ENCODE measurements at places on chromosomes 1 and 21.
A peak's percentile ranks its signal among the peaks of the same experiment; 100 is the strongest.

- no peak for DNase-seq
These were observed 236.9 kb upstream of the VAMP3 start for GRCh38 chr1:7534061-7534825.

DNA sequence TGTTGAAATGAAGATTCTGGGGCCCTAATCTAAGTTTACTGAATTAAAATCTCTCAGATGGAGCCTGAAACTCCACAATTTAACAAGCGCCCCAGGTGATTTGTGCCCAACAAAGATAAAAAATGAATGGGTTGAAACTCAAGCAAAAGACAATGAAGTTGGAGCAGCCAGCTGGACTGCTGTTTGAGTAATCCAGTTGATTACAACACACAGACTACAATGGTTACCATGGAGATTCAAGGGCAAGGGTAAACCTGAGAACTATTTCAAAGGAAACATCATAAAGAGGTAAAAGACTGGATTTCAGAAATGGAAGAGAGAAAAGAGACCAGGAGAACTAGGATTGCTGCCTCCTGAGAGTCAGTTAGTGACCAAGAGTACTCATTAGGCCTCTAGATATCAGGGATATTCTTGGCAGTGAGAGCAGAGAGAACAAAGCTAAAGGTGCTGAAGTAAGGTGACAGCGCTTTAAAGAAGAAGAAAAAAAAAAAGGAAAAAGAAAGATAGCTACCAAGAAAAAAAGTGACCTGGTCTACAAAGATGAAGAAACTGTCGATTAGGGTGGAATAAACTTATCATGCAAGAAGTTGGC lies 44.5 kb downstream of the LRRC53 start:
- DNase-seq: no peak

GRCh38 chr1:191575180-191575579 lies 583.1 kb upstream of the RGS18 start:
- DNase-seq: no peak

DNA sequence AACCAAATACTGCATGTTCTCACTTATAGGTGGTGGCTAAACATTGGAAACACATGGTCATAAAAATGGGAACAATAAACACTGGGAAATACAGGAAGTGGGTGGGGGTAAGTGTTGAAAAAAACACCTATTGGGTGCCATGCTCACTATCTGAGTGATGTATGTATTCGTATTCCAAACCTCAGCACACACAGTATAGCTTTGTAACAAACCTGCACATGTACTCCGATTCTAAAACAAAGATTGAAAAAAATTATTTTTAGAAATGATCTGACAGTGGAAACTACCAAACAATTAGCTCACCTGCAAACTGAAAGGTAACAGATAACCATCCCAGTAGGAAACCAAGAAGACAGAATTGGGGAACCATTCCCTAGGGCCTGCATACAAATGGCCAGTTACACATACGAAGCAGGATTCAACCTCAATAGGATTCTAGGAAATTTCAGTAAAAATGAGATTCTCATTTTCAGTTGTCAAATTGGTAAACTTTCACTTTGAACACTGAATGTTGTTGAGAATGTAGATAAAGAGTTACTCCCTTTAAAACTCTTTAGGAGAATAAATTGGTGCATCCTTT lies 88.1 kb upstream of the LRRC8D start:
- no peak for DNase-seq

DNA sequence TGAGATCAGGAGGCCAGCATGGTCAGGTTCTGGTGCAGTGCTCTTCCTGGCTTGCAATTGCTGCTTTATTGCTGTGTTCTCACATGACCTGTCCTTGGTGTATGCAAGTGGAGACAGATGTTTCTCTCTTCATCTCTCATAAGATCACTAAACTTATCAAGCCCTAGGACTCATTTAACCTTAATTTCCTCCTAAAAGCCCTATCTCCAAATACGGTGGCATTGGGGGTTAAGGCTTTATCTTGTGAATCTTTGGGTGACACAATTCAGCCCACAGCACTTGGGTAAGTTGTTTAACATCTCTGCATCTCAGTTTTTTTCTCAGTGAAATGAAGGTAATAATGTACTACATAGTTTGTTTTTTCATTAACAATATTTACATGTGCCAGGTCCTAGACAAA lies 152.4 kb downstream of the RWDD3 start:
- no peak for DNase-seq

DNA sequence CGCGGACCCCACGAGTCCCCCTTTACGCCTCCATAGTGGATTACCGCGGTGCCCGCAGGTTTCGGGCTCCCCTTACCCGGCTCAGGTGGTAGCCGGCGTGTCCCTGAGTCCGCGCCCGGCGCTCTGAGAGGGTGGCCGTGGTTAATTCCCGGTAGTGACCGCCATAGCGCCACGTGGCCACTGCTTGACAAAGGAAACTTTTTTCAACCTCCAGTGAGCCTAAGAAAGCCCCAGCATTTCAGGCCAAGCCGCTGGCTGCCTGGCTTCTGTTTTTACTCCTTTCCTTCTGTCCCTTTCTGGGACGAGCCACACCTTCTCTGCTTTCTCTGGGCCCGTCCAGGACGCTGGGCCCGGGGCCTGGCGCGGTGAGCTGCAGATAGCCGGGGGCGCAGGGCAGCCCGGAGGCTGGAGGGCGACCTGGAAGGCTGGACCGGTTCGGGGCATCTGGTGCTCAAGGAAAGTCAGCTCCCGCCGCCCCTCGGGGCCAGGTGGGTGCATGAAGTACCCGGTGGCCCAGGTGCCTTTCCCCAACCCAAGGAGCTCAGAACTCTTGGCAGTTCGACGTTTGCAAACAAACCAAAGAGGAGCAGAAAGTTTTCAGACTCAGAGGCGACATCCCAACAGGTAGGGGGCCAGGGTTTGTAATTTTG lies 540 bp upstream of the C1orf198 start:
- DNase-seq: peak; percentile 52

DNA sequence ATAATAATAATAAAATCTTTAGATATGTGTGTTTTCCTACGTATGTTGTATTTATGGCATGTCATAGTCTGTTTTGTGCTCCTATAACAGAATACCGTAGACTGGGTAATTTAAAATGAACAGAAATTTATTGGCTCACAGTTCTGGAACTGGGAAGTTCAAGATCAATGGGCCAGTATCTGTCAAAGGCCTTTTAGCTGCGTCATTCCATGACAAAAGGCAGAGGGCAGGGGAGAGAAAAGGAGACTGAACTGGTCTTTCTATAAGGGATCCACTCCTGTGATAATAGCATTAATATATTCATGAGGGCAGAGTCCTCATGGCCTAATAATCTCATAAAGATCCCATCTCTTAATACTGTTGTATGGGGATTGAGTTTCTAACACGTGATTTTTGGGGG lies 7.1 kb upstream of the SFT2D2 start:
- DNase-seq: no peak

GRCh38 chr1:54156201-54156600 lies 3.4 kb upstream of the CDCP2 start:
- no peak for DNase-seq

GRCh38 chr1:162406811-162407210 lies 5.1 kb downstream of the SH2D1B start:
- DNase-seq: no peak

- DNase-seq: no peak
These were observed 250.3 kb downstream of the KCNT2 start for GRCh38 chr1:196357913-196358312.

DNA sequence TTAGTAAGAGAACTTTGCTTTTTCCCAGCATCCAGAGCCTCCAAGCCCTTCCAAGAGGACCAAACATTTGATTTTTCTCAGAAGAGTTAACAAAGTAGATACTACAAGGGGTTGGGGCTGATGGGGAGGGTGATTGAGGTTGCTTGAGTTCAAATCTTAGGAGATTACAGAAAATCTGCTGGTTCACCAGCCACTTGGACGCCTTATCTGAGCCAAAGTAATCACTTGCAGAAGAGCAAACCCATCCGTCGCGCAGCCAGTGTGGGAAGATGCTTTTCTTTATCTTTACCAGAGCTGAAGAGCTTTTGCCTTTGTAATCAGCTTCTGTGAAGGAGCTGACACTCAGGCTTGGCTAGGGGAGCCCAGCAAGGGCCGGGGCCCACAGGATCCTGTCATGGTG lies 91.9 kb upstream of the CTTNBP2NL start:
- no peak for DNase-seq

- no peak for DNase-seq
These were observed 8.9 kb downstream of the SIPA1L2 start for GRCh38 chr1:232621050-232621449.

GRCh38 chr1:29831500-29832117 lies 595.3 kb downstream of the PTPRU start:
- DNase-seq: no peak

DNA sequence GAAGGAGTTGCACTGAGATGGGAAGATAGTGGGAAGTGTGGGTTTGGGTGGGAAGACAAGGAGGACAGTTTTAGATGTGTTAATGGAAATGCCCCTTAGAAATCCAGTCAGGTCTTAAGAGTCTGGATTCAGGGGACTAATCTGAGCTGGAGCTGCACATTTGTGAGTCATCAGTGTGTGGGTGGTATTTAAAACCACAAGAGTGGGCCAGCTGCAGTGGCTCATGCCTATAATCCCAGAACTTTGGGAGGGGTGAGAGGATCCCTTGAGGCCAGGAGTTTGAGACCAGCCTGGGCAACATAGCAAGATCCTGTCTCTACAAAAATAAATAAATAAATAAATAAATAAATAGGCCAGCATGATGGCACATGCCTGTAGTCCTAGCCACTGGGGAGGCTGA lies 40.9 kb upstream of the SLC6A9 start:
- no peak for DNase-seq

- DNase-seq: no peak
These were observed 11.1 kb downstream of the ITGA10 start for GRCh38 chr1:145898756-145899155.

GRCh38 chr1:87273291-87273690 lies 55.4 kb upstream of the LMO4 start:
- DNase-seq: no peak

DNA sequence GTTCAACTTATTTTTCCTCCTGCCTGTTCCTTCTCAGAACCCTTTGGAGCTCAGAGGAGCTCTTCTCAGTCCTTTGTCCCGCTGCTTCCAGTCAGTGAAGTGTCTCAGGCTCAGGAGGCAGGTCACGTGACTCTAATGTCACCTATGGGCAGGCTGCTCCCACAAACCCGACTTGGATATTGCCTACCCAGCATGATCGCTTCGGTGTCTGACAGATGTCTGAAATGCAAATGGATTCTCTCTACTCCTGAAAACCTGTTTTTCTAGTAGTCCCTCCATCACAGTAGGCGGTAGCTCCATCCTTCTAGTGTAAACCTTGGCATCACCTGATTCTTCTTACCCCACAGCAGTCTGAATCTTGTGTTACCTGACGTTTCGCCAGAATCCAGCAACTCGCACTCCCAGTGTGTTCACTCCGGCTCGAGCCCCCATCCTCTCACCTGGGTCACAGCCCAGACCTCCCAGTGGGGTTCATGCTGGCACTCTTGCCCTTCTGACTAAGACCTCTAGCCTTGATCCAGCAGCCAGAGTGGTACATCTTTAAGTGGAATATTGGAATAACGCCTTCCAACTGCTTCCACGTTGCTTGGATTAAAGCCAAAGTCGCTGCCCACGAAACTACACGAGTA lies 5.4 kb downstream of the PADI6 start:
- no peak for DNase-seq

- DNase-seq: no peak
These were observed 122.3 kb upstream of the BACE2 start for GRCh38 chr21:41045534-41046268.

GRCh38 chr1:101278238-101278637 lies 41.4 kb downstream of the S1PR1 start:
- DNase-seq: no peak

GRCh38 chr1:10637400-10637799 lies 159.0 kb downstream of the CASZ1 start:
- DNase-seq: no peak

DNA sequence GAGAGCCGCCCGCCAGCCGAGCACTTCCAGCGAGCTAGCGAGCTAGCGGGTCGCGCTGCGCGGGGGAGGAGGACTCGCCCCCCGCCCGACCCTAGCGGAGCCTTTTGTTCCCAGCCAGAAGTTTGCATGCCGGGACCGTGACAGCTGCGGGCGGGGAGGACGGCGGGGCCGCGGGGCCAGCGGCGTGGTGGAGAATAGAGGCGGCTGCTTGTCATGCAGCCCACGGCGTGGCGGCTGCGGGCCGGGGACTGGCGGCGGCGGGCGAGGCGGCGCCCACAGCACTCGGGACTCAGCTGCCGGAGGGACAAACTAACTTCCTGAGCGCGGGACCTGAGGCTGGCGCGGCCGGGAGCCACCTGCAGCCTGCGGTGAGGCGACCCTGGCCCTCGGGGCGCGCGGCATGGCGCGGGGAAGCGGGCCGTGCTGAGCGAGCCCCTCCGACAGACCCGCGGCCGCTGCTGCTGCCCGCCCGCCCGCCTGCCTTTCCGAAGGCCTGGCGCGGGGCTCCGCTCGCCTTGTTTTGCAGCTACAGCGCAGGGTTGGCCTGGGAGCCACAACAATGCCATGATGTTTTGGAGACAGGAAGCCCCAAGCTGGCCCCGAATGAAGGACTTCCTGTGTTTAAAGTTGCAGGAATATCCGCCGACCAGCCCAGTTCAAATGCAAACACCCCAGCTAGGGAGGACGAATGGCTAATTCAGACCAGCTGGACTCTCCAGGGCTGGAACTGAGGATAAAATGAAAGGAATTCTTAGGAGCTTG lies 82.2 kb upstream of the BMP8A start:
- no peak for DNase-seq

DNA sequence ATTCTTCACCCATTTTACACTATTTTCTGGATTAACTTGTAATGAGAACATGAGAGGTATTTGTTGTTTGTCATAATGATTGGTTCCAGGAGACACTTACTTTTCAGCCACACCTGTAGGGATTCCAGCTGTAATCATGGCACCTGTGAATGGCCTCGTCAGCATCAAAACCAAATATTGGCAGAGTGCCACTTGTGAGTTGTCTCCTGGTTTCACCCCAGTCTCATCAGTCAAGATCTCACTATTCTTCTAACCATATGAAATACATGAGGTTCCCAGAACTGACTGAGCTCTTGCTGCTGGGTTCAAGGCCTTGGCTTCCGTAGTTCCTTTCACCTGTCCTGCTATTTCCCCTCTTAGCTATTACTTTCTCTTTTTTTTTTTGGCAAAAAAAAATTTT lies 246.6 kb upstream of the ADGRL2 start:
- no peak for DNase-seq
